CD4-positive, alpha-beta T cell treated with Interleukin-4 for 1 hour (primary cell): ENCODE measurements at places on chromosomes 1 and 21.

GRCh38 chr21:32320726-32321125 lies 22.1 kb downstream of the MRAP start:
- no peak for DNase-seq

GRCh38 chr1:147700042-147701006 lies 30.0 kb upstream of the ACP6 start:
- peak; percentile 68 for DNase-seq

DNA sequence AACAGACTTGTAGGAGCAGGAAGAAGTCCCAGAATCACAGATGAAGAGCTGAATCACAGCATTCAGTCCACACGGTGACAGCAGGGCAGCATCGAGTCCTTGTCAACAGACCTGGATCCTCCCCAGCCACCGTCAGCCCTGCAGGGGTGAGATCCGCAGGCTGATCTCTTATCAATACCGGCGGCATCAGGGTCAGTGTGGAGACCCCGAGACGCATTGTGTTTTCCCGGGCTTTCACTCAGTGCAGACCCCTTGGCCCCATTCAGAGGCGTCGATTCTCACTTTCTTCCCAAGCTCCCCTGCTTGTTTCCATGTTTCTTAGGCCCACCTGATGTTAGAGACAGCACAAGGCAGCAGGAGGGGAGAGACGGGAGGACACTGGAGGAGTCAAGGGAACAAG lies 609.6 kb downstream of the PTPRU start:
- no peak for DNase-seq

DNA sequence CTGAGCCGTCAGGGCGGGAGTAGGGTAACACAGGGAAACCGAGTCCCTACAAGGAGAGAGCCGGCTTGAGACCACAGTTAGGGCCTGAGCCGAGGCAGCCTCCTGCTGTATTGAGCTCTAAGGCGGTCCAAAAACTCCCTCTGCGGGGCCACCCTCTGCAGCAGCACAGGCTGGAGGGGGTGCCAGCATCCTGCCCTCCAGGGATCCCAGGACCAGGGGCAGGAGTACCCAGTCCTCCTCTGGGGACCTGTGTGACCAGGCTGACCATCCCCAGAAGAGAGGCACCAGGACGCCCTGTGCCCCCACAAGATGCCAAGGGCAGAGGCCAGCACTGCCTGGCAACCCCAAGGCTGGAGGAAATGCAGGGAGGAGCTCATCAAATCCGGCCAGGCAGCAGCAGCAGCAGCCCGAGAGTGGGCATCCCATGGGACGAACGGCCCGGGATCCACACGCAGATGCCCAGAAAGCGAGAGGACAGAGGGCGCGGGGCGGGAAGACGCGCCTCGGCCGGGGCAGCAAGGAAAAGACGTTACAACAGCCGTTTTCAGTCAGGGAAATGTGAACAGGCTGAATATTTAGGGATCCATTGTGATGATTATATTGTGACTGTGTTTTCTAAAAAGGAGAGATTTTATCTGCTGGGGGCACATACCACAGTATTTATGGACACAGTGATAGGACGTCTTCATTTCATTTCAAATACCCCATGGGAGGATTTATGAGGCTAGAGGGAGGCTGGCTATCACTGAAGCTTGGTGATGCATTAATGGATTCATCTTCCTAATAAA lies 57.1 kb upstream of the COL18A1 start:
- no peak for DNase-seq

DNA sequence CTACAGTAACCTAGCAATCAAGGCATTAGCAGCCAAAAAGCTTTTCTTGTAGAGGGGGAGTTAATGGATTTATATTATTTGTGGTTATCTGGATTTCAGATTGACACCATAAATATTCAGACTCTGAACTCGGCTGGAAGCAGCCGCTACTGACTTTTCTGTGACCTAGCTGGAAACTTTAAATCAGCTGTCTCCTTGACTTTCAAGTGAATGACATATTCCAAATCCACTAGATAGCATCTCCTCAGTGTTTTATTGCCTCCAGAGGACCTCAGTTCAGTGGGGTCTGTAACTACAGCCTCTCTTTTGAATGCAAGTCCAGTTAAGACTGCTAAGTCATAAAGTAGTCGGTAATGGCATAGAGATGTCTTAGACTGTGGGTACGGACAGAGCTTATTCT lies 448.5 kb downstream of the NUF2 start:
- DNase-seq, result no peak

DNA sequence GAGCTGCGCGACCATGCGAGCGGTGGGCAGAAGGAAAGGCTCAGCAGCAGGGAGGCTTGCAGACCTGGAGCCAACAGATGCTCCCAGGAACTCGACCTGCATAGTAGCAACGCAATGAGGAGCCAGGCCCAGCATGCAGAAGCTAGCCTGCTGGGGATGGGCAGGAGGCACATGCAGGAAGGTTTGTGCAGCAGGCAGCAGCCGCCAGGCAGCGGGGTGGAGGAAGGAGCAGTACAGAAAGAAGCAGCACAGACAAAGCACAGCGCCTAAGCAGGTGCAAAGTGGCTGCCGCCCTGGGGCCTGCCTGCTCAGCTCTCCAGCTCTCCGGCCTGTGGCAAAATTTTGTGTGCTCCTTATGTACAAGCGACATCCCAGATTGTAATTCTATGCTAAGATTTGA lies 213.5 kb upstream of the MAP1LC3C start:
- no peak for DNase-seq

GRCh38 chr1:181204530-181204929 lies 116.0 kb downstream of the IER5 start:
- no peak for DNase-seq
